ENCODE measurements at places on chromosomes 7 and 10.

- ATAC-seq = peak; percentile 44
Measured at GRCh38 chr7:110983822-110984456, 107.0 kb upstream of the LRRN3 start.

GRCh38 chr10:126588024-126588423 is 82.5 kb downstream of the C10orf90 start:
- ATAC-seq = no peak

DNA sequence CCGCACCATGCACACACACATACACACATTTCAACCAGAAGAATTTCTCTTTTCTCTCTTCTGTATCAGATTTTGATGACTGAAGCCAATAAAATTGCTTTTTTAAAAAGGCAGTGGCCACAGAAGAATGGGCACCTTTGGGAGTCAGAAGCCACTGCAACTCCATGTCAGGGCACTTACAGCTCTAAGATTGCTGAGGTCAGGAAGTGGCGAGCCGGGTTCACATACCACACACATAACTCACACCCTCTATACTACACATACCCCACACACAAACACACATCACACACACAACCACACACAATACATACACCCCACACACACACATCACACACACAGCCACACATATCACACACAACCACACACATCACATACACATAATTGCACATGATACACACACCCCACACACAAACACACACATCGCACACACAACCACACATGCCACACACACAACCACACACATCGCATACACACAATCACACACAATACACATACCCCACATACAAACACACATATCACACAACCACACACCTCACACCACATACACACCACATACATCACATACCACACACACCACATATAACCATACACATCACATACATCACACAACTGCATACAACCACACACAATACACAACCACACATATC is 31.2 kb downstream of the GPRIN2 start:
- peak; percentile 37 for ATAC-seq

- no peak for ATAC-seq
Measured at GRCh38 chr7:75536491-75536890, 44.4 kb downstream of the SPDYE5 start.
